Activated B cell treated with CpG ODN at 0.5 μM for 24 hours (primary cell): ENCODE measurements at places on chromosomes 12 and 14.

DNA sequence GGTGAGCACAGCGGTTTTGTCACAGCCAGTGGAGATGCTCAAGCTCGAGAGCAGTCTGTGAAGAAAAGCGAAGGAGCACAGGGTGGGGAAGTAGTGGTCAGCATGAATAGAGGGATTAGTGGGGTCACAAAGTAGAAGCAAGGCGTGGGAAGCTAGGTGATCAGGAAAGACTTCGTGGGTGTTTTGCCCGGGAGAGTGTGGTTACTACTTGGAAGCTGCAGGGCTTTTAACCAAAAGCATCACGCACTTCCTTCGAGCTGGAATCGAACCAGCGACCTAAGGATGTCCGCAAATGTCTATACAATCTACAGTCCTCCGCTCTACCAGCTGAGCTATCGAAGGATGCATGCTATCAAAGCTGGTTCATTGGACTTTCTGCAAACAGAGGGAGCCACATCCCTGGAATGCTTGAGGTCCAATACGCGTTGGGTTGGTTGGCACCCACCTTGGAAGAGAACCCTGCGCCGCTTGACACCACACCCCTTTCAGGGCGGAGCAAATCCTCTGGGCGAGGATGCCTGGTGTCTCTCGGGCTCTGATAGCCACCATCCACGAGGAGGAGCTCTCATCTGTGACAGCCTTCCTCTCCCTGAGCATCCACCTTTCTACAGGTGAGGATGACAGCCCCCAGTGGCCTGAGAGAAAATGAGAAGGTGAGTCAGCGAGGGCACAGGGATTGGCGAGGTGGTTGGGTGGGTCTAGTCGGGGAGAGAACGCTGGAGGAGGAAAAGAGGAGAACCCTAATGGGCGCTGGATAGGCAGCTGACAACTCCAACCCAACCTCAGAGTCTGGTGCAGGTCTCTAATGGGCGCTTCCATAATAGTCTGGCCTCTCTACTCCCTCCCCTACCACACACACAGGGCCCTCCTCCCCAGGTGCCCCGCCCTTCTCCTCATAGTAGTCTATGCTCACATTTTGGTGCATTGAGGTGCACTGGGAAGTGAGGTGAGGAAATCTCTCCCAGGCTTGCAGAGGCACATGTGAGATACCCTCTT lies 16.0 kb upstream of the OR6S1 start:
- no peak for DNase-seq

DNA sequence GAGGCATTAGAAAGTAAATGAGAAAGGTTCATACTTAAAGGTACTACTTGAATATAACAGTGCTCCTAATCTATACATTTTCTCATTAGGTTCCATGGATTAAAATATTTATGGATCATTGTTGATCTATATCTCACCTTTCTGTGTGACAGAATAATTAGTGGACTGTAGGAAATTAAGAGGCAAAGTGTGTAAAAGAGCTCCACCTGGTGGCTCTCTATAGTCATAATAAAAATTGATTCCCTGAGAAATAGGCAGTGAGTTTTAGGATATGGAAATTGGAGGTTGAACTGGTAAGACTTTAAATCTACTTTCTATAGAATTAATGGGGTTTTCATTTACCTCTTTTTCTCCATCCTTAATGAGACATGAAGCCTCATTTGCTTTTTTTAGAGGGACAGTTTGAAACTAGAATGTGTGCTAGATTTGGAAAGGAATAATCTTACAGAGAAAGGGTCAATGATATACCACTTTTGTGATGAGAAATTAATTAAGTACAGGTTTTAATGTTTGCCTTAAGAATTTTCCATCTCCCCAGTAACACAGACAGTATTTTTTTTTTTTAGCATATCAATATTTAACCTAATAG lies 11.8 kb upstream of the DERA start:
- no peak for DNase-seq

GRCh38 chr14:24701062-24701461 lies 67.1 kb upstream of the GZMB start:
- no peak for DNase-seq

DNA sequence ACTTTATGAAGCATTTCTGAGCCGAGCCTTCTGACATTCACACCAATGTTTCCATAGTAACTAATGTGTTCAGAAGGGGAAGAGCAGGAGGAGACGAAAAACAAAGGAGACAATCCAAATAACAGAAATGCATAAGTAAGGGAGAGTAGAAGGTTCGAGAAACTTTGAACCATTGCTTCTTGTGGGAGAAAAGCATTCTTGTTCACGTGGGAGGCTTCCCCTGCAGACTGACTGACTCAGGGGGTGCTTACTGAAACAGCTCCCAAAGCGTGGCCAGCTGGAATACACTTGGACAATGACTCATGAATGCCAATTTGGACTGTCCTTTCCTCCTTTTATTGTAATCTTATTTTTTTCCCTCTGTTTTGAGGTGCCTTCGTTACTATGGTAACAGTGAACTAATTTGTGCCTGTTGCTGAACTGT lies 73.9 kb downstream of the NEDD1 start:
- no peak for DNase-seq

- no peak for DNase-seq
These were observed 277.5 kb downstream of the RASSF9 start for GRCh38 chr12:85558684-85559083.
